ENCODE measurements at places on chromosomes 7 and 10.

- DNase-seq = no peak
Observed at GRCh38 chr7:119571666-119572065, 701.3 kb upstream of the KCND2 start.

GRCh38 chr7:52669031-52669430 is 366.4 kb upstream of the POM121L12 start:
- no peak for DNase-seq

DNA sequence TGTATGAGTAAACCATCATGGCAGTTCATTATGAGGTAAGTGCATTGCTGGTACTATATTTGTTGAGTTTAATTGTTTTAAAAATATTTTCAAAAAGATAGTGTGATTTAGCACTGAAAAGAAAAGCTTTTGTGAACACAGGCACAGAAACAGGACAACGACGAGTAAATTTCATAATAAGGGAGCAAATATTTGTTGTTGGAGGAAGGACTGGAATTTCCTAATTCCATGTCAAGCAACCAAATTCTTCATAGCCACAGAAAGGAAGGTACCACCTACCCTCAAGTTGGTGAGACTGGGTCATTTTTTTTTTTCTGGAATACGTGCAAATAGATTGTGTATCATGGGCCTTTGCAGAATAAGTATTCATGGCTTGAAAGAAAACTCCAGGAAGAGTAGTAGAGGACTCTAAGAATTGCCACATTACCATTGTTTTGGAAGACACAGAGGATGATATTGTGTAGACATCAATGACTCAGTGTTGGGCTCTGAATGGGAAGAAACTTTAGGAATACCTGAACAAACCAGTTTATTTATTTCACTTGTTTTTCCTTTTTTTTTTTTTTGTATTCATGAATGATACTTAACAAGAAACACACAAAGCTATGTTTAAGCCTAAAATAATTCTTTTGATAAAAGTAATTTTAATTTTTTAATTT is 7.8 kb downstream of the UBE2D4 start:
- no peak for DNase-seq

- DNase-seq = no peak
Observed at GRCh38 chr10:49309691-49310411, 10.9 kb downstream of the C10orf71 start.

- DNase-seq = no peak
Observed at GRCh38 chr10:99767901-99768300, 14.5 kb upstream of the ABCC2 start.
